ENCODE measurements at places on chromosomes 6 and 20.

GRCh38 chr6:1611572-1612298 is 2.0 kb downstream of the FOXC1 start:
- peaks cover 99% of the 10 kb centered on the region for H3K27me3 ChIP-seq
- H3K36me3 ChIP-seq: no peaks in the 10 kb centered on the region
- peak overlapping the region; percentile 57 for H3K4me3 ChIP-seq
- DNase-seq: no peak
- H3K27ac ChIP-seq: peak overlapping the region; percentile 96
- peaks cover 76% of the 10 kb centered on the region for H3K4me1 ChIP-seq

- H3K4me1 ChIP-seq: no peaks in the 10 kb centered on the region
- no peak for DNase-seq
- peak overlapping the region; percentile 98 for H3K27ac ChIP-seq
- no peaks in the 10 kb centered on the region for H3K27me3 ChIP-seq
Observed at GRCh38 chr6:118895261-118895560, 1.3 kb downstream of the ASF1A start.

- H3K27ac ChIP-seq: no peak overlapping the region
- no peaks in the 10 kb centered on the region for H3K36me3 ChIP-seq
- no peak for DNase-seq
- no peaks in the 10 kb centered on the region for H3K4me1 ChIP-seq
- H3K27me3 ChIP-seq: no peaks in the 10 kb centered on the region
- H3K4me3 ChIP-seq: no peak overlapping the region
Observed at GRCh38 chr6:100701728-100702127, 179.4 kb downstream of the ASCC3 start.

DNA sequence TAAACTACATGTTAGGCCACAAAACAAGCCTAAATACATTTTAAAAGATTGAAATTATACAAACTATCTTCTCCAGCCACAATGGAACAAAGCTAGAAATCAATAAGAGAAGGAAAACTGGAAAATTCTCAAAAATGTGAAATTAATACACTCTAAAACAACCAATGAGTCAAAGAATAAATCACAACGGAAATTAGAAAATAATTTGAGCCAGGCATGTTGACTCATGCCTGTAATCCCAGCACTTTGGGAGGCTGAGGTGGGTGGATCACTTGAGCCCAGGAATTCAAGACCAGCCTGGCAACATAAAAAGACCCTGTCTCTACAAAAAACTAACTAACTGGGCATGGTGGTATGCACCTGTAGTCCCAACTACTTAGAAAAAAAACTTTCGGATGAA is 6.3 kb upstream of the WFDC13 start:
- no peak overlapping the region for H3K4me3 ChIP-seq
- H3K27ac ChIP-seq: no peak overlapping the region
- DNase-seq: no peak
- no peaks in the 10 kb centered on the region for H3K4me1 ChIP-seq
- H3K36me3 ChIP-seq: no peaks in the 10 kb centered on the region

- H3K27ac ChIP-seq: no peak overlapping the region
- no peaks in the 10 kb centered on the region for H3K27me3 ChIP-seq
- H3K4me1 ChIP-seq: peaks cover 24% of the 10 kb centered on the region
- no peaks in the 10 kb centered on the region for H3K36me3 ChIP-seq
Observed at GRCh38 chr6:35382015-35382414, 39.7 kb downstream of the PPARD start.

- DNase-seq: no peak
- H3K4me1 ChIP-seq: no peaks in the 10 kb centered on the region
- no peak overlapping the region for H3K4me3 ChIP-seq
- H3K36me3 ChIP-seq: no peaks in the 10 kb centered on the region
Observed at GRCh38 chr6:12605888-12606345, 110.7 kb upstream of the PHACTR1 start.

DNA sequence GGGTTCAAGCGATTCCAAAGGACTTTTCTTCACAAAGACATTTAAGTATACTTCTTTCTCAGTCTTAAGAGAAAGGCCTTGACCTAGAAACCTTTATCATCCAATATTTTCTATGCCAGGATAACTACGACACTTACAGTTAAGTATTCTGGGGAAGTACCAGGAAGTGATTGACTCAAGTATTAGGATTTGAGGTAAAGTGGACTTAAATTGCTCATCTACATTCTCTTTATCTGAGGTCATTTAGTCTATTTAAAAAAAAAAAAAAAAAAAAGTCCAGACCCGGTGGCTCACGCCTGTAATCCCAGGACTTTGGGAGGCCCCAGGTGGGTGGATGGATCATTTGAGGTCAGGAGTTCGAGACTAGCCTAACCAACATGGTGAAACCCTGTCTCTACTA is 114.7 kb downstream of the ZFAND3 start:
- H3K4me3 ChIP-seq: no peak overlapping the region
- peaks cover 10% of the 10 kb centered on the region for H3K36me3 ChIP-seq
- H3K27me3 ChIP-seq: no peaks in the 10 kb centered on the region

- no peaks in the 10 kb centered on the region for H3K36me3 ChIP-seq
- H3K27me3 ChIP-seq: no peaks in the 10 kb centered on the region
- H3K4me1 ChIP-seq: peaks cover 8% of the 10 kb centered on the region
- no peak overlapping the region for H3K4me3 ChIP-seq
- no peak for DNase-seq
Observed at GRCh38 chr20:9228774-9229450, 160.0 kb downstream of the PLCB4 start.

DNA sequence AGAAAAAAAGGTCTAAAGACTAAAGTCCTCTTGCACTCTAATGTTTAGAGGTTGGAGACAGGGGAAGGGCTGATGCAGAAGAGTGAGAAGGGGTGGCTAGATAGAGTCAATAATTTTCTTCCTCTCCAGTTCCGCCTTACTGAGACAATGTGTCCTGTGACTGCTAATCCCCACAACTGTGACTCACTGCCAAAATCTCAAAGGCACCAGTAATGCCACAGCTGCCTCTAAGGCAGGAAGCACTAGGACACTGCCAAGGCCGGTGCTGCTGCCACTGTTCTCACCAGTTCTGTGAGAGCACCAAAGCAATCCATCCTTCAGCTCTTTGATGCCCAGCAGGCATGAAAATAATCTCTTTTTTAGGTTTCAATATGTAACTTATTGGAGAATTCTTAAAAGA is 701.9 kb upstream of the MAP3K7 start:
- H3K4me1 ChIP-seq: no peaks in the 10 kb centered on the region
- no peaks in the 10 kb centered on the region for H3K27me3 ChIP-seq
- no peak overlapping the region for H3K27ac ChIP-seq
- no peak overlapping the region for H3K4me3 ChIP-seq
- no peaks in the 10 kb centered on the region for H3K36me3 ChIP-seq
- DNase-seq: no peak

DNA sequence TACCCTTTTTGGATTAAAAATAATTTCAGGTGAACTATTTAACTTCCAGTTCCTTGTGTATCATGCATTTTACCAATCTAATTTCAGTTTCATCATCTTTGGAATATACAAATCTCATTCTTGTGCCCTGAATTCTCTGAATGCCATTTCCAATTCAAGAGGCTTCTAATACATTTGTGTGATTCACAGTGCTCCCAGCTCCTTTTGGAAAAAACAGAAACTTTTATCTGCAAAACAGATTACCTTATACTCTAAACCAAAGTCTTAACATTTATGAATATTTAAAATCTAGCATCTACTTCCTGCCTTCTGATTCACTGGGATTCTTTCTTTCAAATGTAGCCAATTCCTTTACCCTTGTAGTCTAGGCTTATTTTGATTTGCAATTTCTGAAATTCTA is 11.1 kb upstream of the PEX7 start:
- H3K36me3 ChIP-seq: no peaks in the 10 kb centered on the region
- no peak overlapping the region for H3K27ac ChIP-seq
- no peaks in the 10 kb centered on the region for H3K27me3 ChIP-seq
- H3K4me1 ChIP-seq: no peaks in the 10 kb centered on the region
- no peak for DNase-seq

DNA sequence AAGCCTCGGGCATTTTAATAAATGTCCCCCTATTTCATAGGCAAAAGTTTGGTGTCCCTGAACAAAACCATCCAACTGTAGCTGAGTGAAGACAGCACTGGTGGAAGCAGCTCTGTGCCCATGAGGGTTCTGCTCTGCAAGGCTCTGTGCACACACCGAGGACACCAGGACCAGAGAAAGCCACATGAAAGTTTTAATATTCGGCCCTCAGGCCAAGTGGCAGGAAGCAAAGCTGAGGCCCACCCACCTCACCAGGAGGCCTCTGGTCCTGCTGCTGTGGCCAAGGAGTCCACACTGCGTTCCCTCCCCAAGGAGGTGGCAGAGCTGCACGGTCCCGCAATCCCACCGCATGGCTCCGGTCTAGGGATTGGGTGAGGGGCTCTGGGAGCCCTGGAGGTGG is 62.6 kb upstream of the RPS6KA2 start:
- no peaks in the 10 kb centered on the region for H3K27me3 ChIP-seq
- no peaks in the 10 kb centered on the region for H3K36me3 ChIP-seq
- H3K4me1 ChIP-seq: no peaks in the 10 kb centered on the region
- DNase-seq: no peak
- no peak overlapping the region for H3K27ac ChIP-seq
- H3K4me3 ChIP-seq: no peak overlapping the region

DNA sequence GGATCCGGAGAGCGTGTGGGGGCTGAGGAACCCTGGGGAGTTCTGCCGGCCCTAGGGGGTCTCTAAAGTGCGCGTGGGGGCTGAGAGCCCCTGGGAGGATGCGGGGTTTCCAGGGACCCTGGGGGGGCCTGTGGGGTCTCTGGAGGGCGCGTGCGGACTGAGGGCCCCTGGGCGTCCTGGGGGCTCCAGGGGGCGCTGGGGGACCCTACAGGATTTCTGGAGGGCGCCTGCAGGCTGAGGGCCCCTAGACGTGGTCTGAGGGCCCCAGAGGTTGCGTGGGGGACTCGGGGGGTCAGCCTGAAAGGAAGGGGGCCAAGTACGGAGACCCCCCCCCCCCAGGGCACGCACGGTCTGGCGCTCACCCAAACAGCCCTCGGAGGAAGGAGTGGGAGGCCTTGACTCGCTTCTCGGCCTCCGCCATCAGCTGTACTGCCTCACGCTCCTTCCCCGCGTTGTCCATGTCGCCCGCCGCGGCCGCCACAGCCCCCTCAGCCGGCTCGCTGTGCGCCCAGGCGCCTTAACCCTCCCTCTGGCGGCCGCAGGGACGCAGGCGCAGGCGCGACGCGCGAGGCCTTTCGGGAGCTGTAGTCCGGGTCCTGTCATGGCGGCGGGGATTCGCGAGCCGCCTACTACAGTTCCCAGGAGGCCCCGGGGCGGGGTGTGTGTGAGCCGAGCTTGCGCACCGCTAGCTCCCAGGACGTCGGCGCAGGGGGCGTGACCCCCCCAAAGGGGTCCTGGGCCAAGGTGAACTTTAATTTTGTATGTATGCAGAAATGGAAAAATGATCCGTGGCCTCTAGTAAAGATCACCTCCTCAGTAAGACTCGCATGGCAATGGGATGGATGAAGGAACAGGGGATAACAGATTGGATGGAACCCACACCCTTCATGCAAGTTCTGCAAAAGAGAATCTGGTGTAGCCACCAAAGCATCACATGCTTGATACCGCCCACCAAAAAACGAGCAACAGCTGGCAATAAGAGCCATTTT is at the start of gene NAPB:
Gene NAPB (minus strand): TSS at position 546 of the 989 bp plus-strand sequence. CDS start 86 bp downstream, at position 460.
- H3K27me3 ChIP-seq: no peaks in the 10 kb centered on the region
- H3K27ac ChIP-seq: peak within 1 kb of the TSS; percentile 96
- H3K36me3 ChIP-seq: no peaks in the 10 kb centered on the region

DNA sequence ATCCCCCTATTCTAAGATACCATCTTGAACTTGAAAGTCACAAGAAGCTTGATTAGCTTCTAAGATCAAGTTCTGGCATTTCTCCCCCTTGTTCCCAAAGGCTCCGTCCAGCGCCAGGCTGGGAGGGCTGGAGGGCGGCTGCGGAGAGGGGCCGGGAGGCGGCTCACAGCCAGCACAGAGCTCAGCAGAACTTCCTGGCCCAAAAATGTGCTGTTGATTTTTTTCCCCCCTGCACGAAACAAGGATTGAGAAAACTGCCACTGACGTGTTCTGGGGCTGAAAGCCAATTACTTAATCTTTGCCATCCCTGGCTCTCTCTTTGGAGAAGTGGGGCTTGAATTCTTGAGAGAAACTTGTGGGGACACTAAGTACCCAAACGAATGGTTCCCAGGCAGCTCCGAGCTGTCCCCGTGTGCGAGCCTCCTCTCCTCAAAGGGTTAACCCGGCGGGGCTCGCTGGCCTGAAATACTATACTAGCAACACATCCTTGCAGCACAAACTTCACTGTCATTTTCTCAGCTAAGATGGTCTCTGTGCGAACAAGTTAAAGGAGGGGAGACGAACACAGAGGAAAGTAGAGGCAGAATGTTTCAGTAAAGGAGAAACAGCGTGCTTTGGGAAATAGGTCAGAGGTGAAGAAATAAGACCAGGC is 452 bp downstream of the TRAF3IP2 start:
- no peak for DNase-seq
- H3K27ac ChIP-seq: peak overlapping the region; percentile 95
- H3K27me3 ChIP-seq: no peaks in the 10 kb centered on the region

DNA sequence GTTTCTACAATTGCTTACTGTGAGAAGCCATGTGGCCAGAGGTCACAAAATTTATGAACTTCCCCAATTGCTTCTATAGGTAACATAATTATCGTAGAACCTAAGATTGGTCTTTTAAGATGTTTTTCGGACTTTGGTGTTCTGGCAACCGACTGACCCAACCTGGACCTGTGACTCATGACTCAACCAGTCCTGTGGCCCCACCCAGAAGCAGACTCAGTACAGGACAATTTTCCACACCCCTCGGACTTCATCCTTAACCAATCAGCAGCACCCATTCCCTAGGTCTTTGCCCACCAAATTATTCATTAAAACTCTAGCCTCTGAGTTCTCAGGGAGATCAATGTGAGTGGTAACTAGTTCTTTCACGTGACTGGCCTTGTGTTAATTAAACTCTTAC is 26.4 kb upstream of the AKAP12 start:
- no peak overlapping the region for H3K27ac ChIP-seq
- H3K4me3 ChIP-seq: no peak overlapping the region
- no peaks in the 10 kb centered on the region for H3K27me3 ChIP-seq
- no peak for DNase-seq
- peaks cover 12% of the 10 kb centered on the region for H3K4me1 ChIP-seq
- H3K36me3 ChIP-seq: no peaks in the 10 kb centered on the region

DNA sequence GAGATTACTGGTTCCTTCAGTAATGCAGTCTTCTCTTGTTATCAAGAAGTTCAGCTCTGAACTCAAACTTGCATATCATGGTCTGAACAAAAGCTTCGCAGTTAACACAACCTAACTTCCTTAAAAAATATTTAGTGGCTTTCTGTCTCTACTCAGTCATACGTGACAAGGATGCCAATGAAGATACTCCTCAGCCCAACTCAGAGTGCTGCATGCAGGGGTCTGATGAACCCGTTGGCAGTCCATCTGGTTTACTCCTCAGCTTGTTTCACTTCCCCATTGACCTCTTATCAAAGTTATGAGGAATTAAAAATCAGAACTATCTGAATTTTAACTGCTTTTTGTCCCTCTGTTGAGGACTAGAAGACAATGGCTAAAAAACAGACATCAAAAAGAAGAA is 56.6 kb upstream of the RIN2 start:
- H3K27me3 ChIP-seq: no peaks in the 10 kb centered on the region
- H3K4me3 ChIP-seq: no peak overlapping the region
- H3K27ac ChIP-seq: no peak overlapping the region
- H3K4me1 ChIP-seq: no peaks in the 10 kb centered on the region
- DNase-seq: no peak

All from esophagus squamous epithelium (tissue), 5 donors.